ENCODE measurements at places on chromosomes 7 and 10. TPM values are rescaled to one million over a fixed set of nuclear protein-coding genes. Genes with fewer than 3 reads are reported as not detected.
A peak's percentile ranks its signal among the peaks of the same experiment; 100 is the strongest.

GRCh38 chr7:131299074-131299473 is 28.6 kb upstream of the MKLN1 start:
- no peak overlapping the region for H3K4me3 ChIP-seq
- H3K27ac ChIP-seq, result no peak overlapping the region
- peaks cover 31% of the 10 kb centered on the region for H3K4me1 ChIP-seq
- DNase-seq, result no peak

DNA sequence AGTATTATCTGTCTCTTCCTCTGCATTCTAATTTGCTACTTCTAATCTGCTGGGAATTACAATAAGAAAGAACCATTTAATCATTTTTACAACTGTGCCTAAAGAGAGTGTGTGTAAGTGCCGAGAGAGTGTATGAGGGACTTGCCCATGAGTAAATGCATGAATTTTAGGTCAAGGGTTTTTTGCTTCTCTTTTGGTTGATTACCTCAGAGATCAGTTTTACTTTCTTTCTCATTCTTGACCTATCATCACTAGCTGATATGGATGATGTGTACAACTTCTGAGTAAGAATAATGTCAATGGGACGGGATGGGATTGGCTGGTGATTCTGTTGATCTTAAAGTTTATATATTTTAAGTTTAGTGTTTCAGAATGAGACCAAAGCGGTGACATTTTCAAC is 47.8 kb downstream of the IKZF1 start:
- H3K27ac ChIP-seq, result no peak overlapping the region
- no peak for DNase-seq
- no peaks in the 10 kb centered on the region for H3K36me3 ChIP-seq
- no peak overlapping the region for H3K4me3 ChIP-seq

DNAH11 gene
- total RNA-seq, result 1.9 TPM

DNA sequence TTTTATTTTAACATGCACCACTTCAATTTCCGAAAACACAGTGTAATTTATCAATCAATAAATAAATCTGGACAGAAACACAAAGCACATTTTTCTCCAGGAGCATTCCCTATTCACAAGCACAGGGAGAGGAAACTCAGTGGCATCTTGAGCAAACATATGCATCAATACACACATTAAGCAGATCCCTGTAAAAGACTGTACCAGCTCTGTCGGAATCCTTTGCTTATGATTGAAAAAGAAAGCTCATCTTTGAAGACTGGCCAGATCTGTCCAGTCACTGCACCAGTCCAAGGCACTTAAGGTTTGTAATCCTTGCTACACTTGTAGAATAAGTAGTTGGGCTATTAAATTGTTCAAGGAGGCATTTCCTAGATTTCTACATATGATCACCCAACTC is 343.9 kb downstream of the BMPER start:
- H3K27ac ChIP-seq, result no peak overlapping the region
- no peaks in the 10 kb centered on the region for H3K36me3 ChIP-seq
- H3K4me1 ChIP-seq, result no peaks in the 10 kb centered on the region
- DNase-seq, result no peak

DNA sequence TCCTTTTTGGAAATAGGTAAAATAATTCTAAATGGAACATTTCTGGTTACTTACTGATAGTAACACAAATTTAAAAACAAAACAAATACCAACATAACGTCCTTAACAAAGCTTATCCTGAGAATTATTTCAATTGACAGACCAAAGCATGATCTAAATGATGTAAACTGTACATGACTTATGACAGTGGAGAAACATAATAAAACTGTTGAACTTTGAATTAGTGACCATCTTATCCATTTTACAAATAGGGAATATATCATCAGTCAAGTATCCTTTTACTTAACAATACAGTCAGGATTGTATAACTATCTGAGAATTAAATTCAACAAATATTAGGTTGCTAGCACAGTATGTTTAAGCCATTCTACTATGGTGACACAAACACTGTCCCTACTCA is 2.4 kb downstream of the IPMK start:
- H3K4me3 ChIP-seq, result no peak overlapping the region
- H3K36me3 ChIP-seq, result no peaks in the 10 kb centered on the region
- no peaks in the 10 kb centered on the region for H3K27me3 ChIP-seq
- DNase-seq, result no peak
- H3K4me1 ChIP-seq, result peaks cover 16% of the 10 kb centered on the region

DNA sequence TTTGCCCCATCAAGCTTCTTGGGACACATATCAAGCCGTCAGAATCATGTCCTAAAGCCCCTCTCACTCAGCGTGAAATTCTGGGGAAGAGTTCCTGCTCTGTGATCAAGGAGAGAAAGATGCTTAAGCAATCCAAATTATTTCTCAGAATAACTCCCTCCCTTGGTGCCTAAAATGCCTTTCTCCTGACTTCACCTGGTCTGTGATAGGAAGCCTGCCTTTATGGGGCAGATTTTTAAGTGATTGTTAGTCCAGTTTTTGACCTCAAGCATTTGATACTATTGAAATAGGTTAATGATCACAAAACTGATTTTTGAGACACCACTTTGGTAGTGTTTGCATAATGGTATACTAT is 76.4 kb upstream of the MAGI2 start:
- no peak for DNase-seq
- H3K4me1 ChIP-seq, result no peaks in the 10 kb centered on the region
- no peaks in the 10 kb centered on the region for H3K27me3 ChIP-seq
- H3K27ac ChIP-seq, result no peak overlapping the region

DNA sequence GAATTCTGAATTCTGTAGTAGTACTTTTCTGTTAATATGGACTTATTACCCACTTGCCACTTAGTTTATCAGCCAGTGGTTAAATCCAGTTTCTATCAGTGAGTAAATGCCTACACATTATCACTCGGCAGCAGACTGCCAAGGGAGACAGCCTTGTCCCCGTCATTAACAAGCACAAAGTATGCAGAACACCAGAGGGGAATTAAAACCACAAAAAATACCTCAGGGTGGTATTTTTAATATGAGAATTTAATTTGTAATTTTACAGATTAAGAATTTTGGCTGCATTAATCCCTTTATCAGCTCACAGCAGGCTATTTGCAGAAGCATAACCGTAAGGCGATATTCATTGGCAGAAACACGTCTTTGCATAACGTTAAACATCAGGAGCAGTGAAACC is 150.0 kb upstream of the FZD1 start:
- no peak overlapping the region for H3K27ac ChIP-seq
- no peaks in the 10 kb centered on the region for H3K36me3 ChIP-seq
- no peaks in the 10 kb centered on the region for H3K4me1 ChIP-seq
- H3K4me3 ChIP-seq, result no peak overlapping the region

- no peaks in the 10 kb centered on the region for H3K36me3 ChIP-seq
- H3K27ac ChIP-seq, result no peak overlapping the region
- peak overlapping the region; percentile 53 for H3K4me3 ChIP-seq
- no peak for DNase-seq
These were observed 39.9 kb upstream of the LEP start for GRCh38 chr7:128201067-128201689.

GRCh38 chr10:16732376-16732775 is 84.8 kb downstream of the RSU1 start:
- no peak overlapping the region for H3K4me3 ChIP-seq
- no peak for DNase-seq
- no peak overlapping the region for H3K27ac ChIP-seq
- no peaks in the 10 kb centered on the region for H3K27me3 ChIP-seq
- H3K4me1 ChIP-seq, result no peaks in the 10 kb centered on the region

PILRA gene
- 8.5 TPM for total RNA-seq

- no peaks in the 10 kb centered on the region for H3K36me3 ChIP-seq
- no peak overlapping the region for H3K27ac ChIP-seq
These were observed 71.5 kb downstream of the CARD11 start for GRCh38 chr7:2971914-2972834.

TMEM184A gene
- 1.5 TPM for total RNA-seq

- H3K27me3 ChIP-seq, result no peaks in the 10 kb centered on the region
- H3K27ac ChIP-seq, result no peak overlapping the region
- H3K4me3 ChIP-seq, result no peak overlapping the region
- DNase-seq, result no peak
These were observed 33.3 kb downstream of the CRHR2 start for GRCh38 chr7:30648744-30649540.

DNA sequence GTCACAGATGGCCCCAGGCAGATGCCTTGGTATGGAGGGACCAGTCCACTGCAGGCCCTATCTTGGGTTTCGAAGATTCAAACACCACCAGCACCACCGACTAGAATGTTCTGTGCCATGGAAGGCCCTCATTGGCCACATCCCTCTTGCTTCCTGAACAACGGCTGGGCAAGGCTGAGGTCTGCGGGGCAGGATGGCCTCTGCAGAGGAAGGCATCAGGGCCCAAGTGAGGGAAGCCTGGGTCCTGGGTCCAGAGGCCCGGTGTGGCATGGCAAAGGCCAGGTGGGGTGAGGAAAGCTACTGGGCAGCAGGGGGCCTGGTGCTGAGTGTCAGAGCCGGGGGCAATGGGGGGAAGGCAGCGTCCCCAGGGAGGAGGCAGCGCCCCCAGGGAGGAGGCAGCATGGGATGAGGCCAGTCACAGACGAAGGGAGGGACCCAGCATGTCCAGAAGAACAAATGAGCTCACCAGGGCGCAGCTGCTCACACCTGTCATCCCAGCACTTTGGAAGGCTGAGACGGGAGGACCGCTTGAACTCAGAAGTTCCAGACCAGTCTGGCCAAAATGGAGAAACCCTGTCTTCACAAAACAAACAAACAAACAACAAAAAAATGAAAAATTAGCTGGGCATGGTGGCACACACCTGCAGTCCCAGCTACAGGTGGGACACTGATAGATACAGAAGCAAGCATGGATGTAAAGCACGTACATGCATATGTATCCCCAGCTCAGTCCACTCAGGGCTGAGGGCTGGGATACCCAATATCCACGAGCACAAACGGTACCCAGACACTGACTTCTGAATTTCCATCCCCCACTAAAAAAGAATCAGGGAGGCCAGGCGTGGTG is 64.4 kb downstream of the PROSER2 start:
- H3K27me3 ChIP-seq, result no peaks in the 10 kb centered on the region
- DNase-seq, result no peak
- H3K4me1 ChIP-seq, result no peaks in the 10 kb centered on the region
- no peak overlapping the region for H3K4me3 ChIP-seq

DNA sequence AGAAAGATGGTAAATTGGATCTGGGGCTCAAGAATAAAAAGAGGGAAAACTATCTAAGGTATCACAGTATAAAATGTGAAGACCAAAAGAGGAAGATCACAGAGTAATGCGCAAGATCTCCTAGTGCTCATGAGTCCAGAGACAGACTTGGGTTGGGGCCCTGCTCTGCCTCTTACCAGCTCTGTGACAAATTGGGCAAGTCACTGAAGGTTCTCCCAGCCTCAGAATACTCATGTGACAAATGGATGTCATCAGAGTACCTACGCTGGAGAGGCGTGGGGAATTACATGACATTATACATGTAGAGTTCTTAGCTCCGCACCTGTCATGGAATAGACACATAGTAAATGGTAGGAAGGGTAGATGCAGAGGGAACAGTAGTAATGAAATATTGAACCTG is 124.4 kb downstream of the DOCK4 start:
- no peak overlapping the region for H3K4me3 ChIP-seq
- no peak for DNase-seq
- peaks cover 28% of the 10 kb centered on the region for H3K4me1 ChIP-seq

- no peak overlapping the region for H3K4me3 ChIP-seq
- no peaks in the 10 kb centered on the region for H3K4me1 ChIP-seq
These were observed 28.8 kb upstream of the ZNF488 start for GRCh38 chr10:47412869-47413268.

GRCh38 chr7:128743112-128743772 is 4.1 kb downstream of the CALU start:
- H3K27me3 ChIP-seq, result no peaks in the 10 kb centered on the region
- no peak for DNase-seq
- no peak overlapping the region for H3K27ac ChIP-seq
- H3K4me1 ChIP-seq, result peaks cover 33% of the 10 kb centered on the region

GRCh38 chr7:132108563-132108962 is 467.7 kb downstream of the PLXNA4 start:
- H3K4me3 ChIP-seq, result no peak overlapping the region
- DNase-seq, result no peak
- no peak overlapping the region for H3K27ac ChIP-seq
- no peaks in the 10 kb centered on the region for H3K36me3 ChIP-seq
- H3K27me3 ChIP-seq, result no peaks in the 10 kb centered on the region

HEPACAM2 gene
- not detected for total RNA-seq

DNA sequence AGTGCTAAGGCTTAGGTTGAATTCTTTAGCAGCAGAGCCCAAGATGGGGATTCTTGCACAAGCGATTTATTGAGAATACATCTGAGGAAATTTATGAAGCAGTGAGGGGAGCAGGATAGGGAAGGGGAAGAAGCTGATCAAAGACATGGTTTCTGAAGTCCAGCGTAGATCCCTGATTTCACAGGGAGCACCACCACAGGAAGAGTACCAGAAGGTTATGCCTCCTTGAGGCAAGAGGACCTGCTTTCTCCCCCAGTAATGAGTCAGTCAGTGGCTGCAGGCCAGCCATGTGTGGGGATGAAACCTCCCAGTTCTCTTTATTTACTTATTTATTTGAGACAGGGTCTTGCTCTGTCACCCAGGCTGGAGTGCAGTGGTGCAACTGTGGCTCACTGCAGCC is 35.0 kb upstream of the CBLL1 start:
- H3K4me3 ChIP-seq, result no peak overlapping the region
- no peak overlapping the region for H3K27ac ChIP-seq
- H3K4me1 ChIP-seq, result no peaks in the 10 kb centered on the region

GRCh38 chr7:127769696-127770400 is 117.9 kb downstream of the SND1 start:
- peaks cover 21% of the 10 kb centered on the region for H3K4me1 ChIP-seq
- H3K27me3 ChIP-seq, result no peaks in the 10 kb centered on the region
- no peaks in the 10 kb centered on the region for H3K36me3 ChIP-seq
- no peak for DNase-seq
- H3K27ac ChIP-seq, result no peak overlapping the region

- H3K4me1 ChIP-seq, result no peaks in the 10 kb centered on the region
- no peaks in the 10 kb centered on the region for H3K36me3 ChIP-seq
- H3K27me3 ChIP-seq, result no peaks in the 10 kb centered on the region
- H3K27ac ChIP-seq, result no peak overlapping the region
- no peak for DNase-seq
- H3K4me3 ChIP-seq, result no peak overlapping the region
These were observed 106.6 kb upstream of the DOCK1 start for GRCh38 chr10:126798649-126799048.

DNA sequence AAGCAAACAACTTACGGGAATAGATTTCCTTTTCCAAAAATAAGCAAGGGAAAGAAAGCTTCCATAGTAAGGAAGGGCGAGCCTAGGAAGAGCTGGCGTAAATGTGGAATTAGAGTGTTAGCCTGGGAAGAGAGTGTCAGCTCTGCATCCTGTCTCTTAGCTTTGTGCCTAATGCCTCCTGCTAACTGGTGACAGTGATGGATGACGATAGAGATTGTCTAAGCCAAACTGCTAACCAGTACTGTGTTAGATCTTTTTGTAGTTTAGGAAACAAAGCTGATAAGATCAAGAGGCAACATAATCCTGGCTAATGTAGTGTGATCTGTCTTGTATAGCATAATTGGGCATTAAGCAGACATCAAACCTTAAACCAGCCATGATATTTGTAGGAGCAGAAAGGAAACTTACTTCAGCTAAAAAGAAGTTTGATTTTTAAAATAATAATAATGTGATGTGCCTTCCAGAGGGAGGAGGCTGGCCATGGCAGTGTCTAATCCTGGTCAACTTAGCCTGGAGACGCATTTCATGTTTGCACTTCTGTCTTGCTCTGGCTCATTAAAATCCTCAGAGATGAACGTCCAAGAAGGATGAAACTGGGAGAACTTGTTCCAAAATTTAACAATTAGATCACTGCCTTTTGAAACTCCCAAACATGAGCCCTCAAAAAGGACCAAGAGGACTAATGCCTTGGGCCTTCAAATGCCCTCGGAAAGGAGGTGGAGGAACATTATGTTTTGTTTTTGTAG is 85.1 kb downstream of the FAM204A start:
- no peaks in the 10 kb centered on the region for H3K27me3 ChIP-seq
- H3K4me3 ChIP-seq, result no peak overlapping the region
- H3K4me1 ChIP-seq, result no peaks in the 10 kb centered on the region
- DNase-seq, result no peak
- H3K36me3 ChIP-seq, result no peaks in the 10 kb centered on the region

All from thoracic aorta (tissue), 2 donors.